Stimulated activated CD8-positive, alpha-beta memory T cell treated with anti-CD3 and anti-CD28 coated beads, Interleukin-4, amount 100 ng/mL, for 1 hour (primary cell): ENCODE measurements at places on chromosomes 7 and 10.

DNA sequence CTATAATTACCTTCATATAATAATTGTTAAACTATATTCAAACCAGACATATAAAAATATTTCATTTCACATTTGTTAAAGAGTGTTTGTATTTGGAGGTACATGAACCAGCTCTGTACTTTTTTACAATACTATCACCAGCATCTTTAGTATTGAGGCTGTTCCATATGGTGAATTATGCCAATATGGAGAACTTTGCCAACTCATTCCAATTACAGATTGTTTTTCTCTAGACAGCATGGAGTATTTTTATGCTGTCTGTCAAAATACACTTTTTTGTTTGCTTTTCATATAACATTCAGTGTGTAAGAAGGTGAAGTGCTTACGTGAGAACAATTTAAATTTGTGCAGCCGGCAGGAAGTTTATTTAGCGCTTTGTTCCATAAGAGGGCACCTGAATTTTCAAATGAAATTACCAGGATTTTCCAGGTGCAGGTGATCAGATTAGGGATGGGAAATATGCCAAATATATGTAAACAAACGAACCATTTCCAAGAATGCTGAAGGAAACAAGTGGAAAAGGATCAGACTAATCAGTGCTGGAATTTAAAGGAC is 54.9 kb downstream of the SEMA3E start:
- DNase-seq, result no peak

DNA sequence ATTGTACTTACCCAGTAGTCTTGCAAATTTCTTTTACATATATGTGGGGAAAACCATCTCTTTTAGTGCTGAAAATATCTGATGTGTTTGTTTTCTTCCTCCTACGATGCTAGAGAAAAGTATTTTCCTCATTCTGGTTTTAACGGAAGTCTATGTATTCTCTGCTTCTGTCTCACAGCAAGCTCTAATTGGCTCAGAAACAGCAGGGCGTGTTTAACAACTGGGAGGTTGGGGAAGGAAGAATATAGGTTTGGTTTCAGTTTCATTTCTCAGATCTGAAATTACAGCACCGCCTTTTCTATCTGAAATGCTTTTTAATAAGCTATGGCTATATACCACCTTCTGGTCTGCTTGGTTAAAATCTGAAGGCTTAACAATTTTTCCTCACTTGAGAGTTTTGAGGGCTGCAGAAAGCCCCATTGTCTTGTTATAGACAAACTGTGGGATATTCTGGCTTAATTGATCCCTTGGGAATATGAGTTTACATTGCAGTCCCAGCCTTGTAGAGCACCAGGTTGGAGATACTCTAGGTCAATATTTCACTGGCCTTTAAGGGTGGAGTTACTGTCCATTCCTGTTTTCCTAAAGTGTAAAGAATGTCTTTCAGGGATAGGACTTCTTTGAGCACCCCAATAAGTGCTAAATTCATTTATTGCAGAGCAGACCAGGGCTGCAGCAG is at the start of gene SAMD9:
Gene SAMD9, minus strand, starts transcription at position 128 of the 679 bp plus-strand sequence. CDS start 11,882 bp downstream, outside the sequence.
- DNase-seq, result peak; percentile 35

DNA sequence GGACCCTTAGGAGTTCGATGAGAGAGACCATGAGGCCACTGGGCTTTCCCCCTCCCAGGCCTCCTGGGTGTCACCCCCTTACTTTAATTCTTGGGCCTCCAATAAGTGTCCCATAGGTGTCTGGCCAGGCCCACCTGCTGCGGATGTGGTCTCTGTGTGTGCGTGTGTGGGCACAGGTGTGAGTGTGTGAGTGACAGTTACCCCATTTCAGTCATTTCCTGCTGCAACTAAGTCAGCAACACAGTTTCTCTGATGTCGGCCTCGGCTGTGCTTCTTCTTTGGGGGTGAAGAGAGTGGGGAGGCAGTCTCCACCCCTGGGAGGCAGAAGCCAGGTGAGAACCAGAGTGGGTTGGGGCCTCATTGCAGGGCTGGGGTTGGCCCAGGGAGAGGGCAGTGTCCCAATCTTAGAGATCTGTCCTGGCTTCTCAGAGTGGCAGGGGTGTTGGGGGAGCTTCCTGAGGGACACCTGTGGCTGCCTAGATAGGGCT is 1.5 kb downstream of the PVRIG start:
- peak; percentile 32 for DNase-seq

- DNase-seq, result no peak
Observed at GRCh38 chr10:30750971-30751677, 121.6 kb upstream of the LYZL2 start.

DNA sequence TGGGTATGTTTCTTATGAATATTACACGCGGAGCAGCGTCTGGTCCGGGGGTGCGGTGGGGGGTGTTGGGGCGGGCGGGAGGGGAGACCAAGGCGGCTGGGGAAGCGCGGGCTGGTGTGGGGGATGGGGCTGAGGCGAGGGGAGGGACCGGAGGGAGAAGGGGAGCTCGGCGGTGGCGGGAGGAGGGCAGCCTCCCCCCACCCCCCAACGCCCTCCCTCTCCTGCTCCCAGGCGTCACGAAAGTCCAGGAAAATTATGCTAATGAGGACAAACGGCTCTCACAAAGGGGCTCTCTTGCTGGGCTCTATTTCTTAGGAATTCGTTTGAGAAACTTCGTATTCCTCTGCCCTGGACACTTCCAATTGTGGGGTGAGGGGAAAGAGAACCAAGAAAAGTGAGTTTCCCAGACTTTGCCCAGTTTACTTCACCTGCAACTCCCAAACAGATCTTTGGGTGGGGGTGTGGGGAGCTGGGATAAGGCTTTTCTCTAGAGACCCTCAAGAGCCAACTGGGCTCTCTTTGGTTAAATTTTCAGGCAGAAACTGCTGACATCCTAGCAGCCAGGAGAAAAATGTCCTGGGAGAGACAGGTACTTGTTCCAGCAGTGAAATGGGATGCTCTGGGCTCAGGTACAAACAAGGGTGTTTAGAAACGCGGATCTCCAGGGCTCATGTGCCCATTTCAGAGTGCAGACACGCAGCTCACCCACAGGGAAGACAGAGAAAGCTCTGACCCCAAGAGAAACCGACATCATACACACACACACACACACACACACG is 11.7 kb upstream of the HOXA2 start:
- DNase-seq, result no peak

- DNase-seq, result no peak
Observed at GRCh38 chr10:80281292-80281691, 8.2 kb downstream of the MAT1A start.

DNA sequence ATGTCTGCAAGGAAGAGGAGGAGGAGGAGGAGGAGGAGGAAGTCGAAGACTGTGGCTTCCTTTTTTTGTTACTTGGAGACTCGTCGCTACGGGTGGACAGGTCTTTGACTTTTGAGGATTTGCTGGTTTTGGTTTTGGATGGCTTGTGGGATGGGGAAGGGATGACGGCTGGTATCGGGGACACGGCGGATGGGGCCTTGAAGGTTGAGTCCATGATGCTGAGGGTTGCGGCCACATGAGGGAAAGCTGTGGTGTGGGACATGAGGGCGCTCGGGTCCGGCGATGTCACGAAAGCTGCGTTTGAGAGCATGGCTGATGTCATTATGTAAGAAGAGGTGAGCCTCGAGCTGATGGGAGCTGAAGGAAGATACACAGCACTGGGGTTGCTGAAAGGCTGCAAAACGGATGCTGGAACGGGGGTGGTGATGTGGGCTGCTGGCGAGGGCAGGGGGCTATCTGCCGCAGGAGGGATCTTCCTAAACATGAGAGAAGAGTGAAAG is 33.1 kb upstream of the EFCAB10 start:
- no peak for DNase-seq

GRCh38 chr7:106089647-106090046 is 22.5 kb downstream of the SYPL1 start:
- no peak for DNase-seq

DNA sequence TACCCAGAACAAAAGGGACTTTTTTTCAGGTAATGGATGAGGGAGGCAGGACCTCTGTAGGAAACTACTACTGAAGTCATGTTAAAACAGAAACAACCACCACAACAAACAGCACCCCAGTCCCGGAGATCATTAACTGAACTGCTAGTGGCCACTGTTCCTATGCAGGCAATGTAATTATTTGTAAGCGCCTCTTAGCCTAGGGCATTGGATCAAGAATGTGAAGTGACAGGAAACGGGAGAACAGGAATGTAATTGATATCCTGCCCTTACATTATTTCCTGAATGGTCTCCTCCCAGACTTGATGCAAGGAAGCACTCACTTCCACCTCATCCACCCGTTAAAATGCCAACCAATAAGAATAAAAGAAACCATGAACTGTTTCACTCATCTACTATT is 16.7 kb upstream of the GAD2 start:
- DNase-seq, result no peak

DNA sequence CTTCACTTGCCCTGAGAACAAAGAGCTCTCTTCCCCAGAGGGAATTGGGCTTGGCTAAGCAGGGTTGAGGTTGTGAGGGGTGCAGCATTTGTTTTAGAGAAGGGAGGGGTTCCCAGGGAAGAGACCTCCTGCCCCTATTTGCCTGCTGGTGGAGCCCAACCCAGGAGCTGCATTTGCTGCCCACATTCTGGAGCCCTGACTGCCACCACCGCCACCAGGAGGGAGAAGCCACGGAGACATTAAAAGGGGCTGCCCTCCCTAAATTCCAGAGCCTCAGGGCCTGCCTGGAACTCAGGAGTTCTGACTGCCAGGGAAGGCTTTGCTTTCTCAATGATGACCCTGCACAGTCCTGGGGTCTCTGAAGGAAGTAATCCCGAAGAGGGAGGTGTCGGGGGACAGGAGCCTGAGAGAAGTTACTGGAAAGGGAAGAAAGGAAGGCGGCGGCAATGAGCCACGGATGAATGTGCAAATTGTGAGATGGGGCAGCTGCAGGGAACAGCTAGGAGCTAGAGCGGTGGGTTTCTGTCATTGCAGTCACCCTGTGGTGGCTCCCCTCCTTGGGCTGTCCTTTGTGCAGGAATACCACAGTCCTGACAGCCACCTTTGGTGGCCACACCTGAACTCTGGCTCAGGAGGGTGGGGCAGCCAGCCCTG is 51.3 kb downstream of the NEURL1 start:
- no peak for DNase-seq
